ENCODE measurements at places on chromosomes 1 and 21.

DNA sequence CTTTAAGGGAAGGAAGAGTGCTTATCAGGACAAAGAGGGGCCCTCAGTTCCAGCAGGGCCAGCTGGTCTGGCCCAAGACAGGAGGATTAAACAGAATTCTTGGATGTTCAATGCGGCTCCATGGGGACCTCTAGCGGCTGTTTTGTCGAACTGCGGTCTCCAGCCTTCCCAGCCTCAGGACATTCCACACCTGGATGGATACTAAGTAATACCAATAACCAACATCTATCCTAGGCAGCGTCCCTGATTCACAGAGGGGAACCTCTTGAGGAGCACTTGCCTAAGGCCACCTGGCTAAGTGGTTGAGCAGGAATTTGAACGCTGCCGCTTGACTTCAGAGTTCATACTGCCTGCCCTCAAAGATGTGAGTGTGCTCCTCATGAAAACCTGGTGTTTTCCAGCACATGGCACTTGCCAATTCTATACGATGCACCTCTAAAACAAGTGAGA is 15.5 kb upstream of the CD247 start:
- peak; percentile 53 for DNase-seq

- no peak for DNase-seq
Measured at GRCh38 chr1:156905651-156906050, 12.1 kb downstream of the PEAR1 start.

GRCh38 chr1:95905818-95906395 is 671.9 kb downstream of the RWDD3 start:
- DNase-seq: no peak

GRCh38 chr1:58487002-58487401 is 59.5 kb downstream of the OMA1 start:
- DNase-seq: no peak

GRCh38 chr1:228776449-228776848 is 41.2 kb downstream of the RHOU start:
- DNase-seq: no peak

DNA sequence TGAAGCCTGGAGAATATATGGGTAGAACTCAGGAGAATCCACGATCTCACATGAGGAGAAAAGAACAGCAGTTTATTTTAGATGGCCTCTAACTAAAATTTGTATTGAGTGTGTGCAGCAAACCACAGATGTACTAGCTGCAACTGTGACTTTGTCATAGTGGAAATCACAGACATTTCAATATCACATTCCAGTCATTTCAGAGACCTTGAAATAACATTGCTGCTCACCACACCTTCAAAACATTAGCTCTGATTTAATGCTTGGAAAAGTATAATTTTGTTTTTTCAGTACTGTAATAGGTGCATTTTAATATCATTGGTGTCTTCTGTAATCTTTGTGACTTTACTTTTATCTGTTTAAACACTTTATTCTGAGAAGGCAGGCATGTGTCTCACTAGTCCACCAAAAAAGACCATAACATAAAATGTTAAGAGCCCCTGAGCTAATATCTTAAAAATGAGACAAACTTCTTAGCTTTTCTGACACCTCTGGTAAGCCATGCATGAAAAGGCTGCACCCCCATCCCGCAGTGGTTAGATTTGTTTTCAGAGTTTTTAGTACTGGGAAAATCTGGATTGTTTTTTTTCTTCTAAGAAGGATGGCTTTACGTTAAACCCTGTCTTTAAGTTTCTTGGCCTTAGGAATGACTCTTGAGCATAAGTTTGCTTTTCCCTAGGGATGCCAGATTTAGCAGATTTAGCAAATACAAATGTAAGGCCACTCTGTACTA is 30.1 kb downstream of the KCNJ15 start:
- DNase-seq: no peak

DNA sequence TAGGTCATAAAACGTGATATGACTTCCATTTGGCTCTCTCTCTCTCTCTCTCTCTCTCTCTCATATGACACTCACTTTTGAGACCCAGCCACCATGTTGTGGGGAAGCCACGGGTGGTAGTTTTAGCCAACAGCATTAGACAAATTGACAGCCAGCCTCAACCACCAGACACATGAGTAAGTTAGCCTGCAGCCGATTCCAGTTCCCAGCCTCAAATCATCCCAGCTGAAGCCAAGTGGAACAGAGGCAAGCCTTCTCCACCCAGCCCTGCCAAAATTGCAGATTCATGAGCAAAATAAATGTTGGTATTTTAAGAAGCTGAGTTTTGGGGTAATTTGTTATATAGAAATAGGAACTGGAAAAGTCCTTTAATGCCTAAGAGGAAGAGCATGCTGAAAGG is 98.0 kb upstream of the DNAH14 start:
- no peak for DNase-seq

GRCh38 chr1:8431019-8431418 is 113.1 kb downstream of the SLC45A1 start:
- DNase-seq: no peak

GRCh38 chr21:44699502-44700001 is 2.6 kb downstream of the KRTAP10-12 start:
- DNase-seq: no peak

- DNase-seq: no peak
Measured at GRCh38 chr1:223852337-223852736, 6.6 kb upstream of the TP53BP2 start.

GRCh38 chr1:9352377-9353134 is 59.9 kb downstream of the SPSB1 start:
- no peak for DNase-seq
